Activated T-helper 1 cell treated with anti-CD3 and anti-CD28 coated beads, Interleukin-2, amount 50 U/mL, for 16 hours (primary cell): ENCODE measurements at places on chromosomes 3 and 15.
A peak's percentile ranks its signal among the peaks of the same experiment; 100 is the strongest.

- DNase-seq: no peak
Measured at GRCh38 chr3:178404961-178405360, 131.3 kb upstream of the KCNMB2 start.

DNA sequence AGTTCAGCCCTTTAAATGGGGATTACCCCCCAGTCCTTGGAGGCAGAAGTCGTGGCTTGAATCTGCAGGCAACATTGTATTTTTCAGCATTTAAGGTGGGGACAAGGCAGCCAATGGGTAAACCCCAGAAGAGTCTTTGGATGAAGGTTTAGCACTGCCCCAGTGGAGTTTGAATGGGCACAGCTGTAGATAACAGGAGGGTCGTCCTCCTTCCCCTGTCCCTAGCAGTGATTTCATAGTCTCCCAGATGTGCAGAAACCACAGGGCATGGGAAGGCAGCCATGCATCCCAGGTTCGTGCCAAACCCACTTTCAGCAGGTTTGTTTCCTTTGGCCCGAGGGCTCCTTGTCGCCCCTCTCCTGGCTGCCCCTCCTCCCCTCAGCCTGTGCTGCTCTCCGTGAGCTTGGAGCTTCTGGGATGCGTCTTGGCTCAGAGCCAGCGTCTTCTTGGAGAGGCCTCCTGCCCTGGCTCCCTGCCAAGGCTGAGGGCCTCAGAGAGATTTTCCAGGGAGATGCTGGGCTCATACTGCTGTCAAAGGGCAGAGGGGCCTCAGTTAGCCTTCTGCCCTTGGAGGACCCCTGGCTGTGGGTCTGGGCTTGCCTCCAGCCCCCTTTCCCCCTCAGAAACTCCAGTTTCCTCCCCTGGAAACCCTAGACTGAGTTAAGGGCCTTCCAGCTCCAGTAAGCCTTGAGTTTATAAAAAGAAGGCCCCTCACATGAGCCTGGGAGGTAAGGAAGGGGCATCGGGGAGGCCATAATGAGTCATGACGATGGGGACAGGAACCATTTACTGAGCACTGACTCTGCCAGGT is 48.9 kb upstream of the POLG start:
- no peak for DNase-seq

DNA sequence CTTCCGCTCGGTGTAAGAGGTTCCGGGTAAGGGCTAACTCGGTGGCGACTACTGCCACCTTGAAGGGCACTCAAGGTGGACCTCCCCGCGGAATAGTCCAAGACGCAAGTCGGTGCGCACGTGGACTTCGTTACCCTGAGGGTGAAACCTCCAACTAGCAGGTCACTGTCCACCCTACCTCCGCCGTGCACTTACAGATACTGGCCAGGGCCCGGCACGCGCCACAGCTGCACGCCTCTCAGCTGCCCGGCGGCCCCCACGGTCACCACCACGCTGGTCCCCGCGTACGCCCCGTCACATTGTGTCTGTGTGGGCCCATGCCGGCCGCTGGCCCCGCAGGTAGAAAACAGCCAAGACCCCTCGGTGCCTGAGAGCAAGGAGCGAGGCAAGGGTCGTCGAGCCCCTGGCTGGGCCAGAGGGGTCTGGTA is 1.1 kb downstream of the LTK start:
- DNase-seq: no peak

GRCh38 chr15:41775651-41776050 is 1.4 kb downstream of the MAPKBP1 start:
- DNase-seq: no peak

DNA sequence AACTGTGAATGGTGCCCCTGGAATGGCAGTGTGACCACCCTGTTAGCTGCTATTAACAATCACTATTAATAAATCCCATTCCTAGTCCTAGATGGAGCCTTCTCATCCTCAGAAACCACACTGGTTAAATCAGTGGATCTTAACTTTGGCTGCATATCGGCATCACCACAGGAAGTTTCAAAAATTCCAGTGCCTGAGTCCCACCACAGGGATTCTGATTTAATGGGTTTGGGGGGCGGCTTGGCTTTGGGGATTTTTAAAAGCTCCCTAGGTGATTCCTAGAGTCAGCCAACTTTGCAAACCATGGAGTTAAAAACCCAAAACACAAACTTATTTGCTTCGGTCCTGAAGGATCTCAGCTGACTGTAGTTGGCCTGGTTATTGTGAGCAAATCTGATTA is 3.1 kb downstream of the FAM107A start:
- no peak for DNase-seq

DNA sequence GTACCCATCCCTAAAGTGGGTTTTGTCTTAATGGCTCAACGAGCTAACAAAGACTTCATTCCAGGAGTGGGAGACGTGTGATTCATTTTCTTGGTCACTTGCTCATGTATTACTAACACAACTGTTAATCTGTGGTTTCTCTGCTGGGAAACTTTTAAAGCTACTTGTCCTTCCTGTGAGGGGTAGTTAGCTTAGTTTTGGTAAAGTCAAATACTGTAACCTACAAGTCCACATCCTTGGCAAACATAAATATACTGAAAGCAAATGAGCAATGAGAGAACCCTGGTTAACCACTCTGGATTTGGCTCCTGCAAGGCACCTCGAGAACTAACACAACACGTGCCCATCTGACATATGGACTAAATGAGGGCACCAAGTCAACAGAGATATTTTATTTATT is 19.9 kb downstream of the NOX5 start:
- DNase-seq: no peak

DNA sequence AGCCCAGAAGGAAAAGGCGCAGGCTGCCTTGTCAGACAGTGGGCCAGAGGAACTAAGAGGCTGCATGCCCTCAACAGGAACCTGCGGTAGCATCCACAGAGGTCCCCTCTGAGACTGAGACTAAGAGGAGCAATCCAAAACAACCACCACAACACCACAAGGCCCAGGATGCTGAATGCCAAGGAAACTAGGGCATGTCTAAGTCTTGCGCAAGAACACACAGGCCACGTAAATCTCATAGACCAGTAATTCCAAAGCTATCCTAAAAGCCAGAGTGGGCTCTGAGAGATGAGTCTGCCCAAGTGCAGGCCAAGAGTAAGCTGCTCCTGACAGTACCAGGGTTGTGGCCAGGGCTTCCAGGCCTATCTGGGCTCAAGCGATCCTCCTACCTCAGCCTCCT is 12.9 kb downstream of the MON1A start:
- no peak for DNase-seq

DNA sequence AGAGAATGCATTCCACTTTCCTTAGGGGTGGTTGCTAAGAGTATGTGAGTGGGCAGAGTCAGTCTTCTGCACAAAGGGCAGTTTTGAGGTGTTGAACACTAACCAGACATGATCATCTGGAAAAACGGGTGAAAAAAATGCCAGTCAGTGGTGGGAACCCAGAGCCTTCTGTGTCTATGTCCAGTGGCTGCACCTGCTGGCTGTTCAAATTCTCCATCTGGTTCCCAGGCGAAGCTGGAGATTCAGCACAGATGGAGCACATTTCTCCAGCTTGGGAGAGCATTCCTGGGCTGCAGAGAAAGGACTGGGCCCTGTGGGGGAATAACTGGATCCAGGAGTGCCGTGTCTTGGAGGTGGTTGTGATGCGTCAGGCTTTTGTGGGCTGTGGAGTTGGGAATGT is 74.1 kb downstream of the TRAK1 start:
- DNase-seq: no peak

- no peak for DNase-seq
Measured at GRCh38 chr3:158103081-158103886, 2.9 kb downstream of the SHOX2 start.

- no peak for DNase-seq
Measured at GRCh38 chr3:137191951-137192350, 234.2 kb downstream of the IL20RB start.

- no peak for DNase-seq
Measured at GRCh38 chr3:159904455-159904854, 84.2 kb upstream of the IL12A start.

DNA sequence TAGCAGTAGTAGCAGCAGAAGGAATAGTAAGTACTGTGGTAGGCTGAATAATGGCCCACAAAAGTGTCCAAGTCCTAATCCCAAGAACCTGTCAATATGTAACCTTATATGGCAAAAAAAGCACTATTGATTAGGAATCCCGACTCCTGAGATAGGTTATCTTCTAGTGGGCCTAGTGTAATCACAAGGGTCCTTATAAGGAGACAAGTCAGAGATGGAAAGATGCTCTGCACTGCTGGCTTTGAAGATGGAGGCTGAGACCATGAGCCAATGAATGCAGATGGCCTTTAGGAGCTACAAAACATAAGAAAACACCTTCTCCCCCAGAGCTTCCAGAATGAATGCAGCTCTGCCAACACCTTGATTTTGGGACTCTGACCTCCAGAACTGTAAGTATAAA is 36.0 kb downstream of the TIPARP start:
- no peak for DNase-seq

GRCh38 chr3:69297501-69297900 is 88.4 kb downstream of the FRMD4B start:
- no peak for DNase-seq

GRCh38 chr15:96599268-96599667 is 268.8 kb downstream of the NR2F2 start:
- no peak for DNase-seq

DNA sequence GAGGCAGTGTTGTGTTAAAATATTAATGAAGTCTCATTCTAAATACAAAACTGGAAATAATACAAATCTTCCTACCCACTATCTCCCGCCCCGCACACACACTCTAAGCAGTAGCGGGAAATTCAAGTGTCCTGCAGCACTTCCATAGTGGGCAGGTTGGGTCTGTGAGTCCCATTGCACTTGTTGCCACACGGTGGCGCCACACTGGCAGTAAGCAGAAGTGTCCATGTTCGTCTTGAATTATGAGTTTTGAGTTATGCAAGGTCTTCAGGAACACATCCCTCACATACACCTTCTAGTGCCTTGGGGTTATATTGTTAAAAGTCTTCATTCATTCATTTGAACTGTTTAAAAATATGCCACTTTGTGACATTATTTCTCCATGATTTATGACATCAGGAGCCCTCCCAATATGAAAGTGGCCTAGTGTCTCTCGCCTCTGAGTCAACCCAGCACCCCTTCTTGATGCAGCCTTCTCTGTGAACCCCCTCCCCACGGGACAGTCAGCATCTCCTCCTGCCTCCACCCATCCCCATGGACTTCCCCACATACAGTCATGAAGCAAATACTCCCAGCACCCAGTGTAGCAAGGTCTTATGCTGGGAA is 17.6 kb upstream of the CCDC174 start:
- DNase-seq: peak; percentile 15

DNA sequence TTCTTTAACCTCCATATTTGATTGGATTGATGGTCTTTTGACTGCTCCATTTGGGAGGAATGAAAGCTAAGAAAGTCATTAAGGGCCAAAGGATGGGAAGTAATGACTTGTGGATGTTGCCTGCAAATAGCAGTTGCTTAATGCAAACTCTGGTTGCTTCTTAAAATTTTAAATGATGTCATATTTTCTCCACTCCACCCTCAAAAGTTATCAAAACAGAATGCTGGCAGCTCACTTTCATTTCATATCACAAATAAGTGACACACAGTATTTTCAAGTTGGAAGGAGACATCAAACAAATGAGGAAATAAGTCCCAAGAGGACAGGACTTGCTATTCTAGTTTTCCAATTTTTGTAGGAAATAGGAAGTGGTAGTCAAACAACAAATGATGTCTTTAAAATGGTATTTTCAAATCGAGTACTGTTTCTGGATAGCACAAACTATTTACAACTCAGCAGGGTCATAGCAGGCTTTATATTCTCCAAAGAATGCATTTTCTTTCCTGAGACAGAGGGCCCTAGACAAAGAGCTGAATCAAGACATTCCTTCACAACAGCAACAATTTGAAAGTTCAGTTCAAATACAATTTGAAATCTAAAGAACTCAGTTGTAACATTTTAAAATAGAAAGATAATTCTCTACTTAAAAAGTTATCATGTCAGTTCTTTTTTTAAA is 165.1 kb upstream of the UBE2E1 start:
- DNase-seq: no peak

DNA sequence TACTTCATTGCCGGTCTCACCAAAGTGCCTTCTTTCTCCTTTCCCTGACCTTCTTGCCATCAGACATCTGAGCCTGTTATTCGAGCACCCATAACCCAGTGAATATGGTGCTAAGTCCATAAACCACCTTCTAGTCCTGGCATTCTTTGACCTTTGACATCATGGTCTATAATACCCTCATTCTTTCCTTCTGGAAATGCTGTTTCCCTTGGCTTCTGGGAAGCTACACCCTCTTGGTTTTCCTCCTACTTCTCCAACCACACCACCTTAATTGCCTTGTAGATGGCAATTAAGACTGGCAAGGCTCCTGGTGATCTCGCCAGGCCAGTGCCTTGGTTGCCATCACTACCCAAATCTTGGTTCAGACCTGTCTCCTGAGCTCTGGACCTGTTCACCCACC is 56.1 kb upstream of the TRAK1 start:
- DNase-seq: no peak

DNA sequence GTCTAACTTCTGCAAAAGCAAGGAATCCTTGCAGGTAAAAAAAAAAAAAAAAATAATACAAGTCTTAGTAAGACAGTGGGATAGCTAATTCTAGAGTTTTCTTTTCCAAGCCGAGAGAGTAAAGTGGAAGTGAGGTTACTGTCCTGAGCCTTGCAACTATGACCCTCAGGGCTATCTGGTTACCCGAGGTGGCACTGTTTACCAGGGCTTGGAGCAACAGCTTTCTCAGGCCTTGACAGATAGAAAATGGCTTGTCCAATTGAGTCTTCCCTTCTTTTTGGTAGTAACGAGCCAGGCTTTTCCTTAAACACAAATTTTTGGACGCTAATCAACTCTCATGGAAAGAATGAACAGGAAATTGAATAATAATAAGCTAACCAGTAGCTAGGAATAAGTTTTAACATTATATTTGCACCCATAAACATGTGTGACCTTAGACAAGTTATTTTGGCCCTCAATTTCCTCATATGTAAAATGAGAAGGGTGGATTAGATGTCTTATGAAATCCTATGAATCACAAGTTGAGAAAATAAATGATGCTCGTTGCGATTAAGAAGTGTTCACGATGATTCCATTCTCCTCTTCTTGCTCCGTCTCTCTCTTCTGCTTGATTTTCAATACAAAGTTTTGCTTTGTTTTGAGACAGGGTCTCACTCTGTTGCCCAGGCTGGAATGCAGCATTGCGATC is 236.9 kb upstream of the KBTBD8 start:
- no peak for DNase-seq

- no peak for DNase-seq
Measured at GRCh38 chr3:141926929-141927328, 50.5 kb downstream of the ATP1B3 start.

- DNase-seq: no peak
Measured at GRCh38 chr3:58184982-58185360, 25.8 kb downstream of the DNASE1L3 start.

- DNase-seq: no peak
Measured at GRCh38 chr3:182618085-182618732, 175.1 kb upstream of the ATP11B start.

GRCh38 chr15:43879386-43880355 is 52.9 kb downstream of the WDR76 start:
- DNase-seq: no peak

DNA sequence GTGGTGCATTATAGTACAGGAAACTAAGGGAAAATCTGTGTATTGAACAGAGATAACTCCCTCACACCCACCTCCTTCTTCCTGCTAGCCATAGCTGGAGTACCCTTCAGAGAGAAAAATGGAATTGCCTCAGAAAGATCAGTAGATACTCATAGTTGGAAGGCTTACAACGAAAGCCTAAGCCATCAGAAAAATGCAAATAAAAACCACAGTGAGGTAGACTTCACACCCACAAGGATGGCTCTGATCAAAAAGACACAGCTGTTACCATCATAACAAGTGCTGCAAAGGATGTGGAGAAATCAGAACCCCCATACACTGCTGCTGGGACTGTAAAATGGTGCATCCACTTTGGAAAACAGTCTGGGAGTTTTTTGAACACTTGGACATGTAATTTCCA is 7.4 kb upstream of the DLG1 start:
- DNase-seq: no peak

GRCh38 chr3:142127941-142128658 is 21.2 kb downstream of the TFDP2 start:
- no peak for DNase-seq
